Fibroblast of skin of abdomen (primary cell): ENCODE measurements at places on chromosomes 5 and 9.

- DNase-seq: no peak
Observed at GRCh38 chr5:84861306-84861705, 476.6 kb upstream of the EDIL3 start.

DNA sequence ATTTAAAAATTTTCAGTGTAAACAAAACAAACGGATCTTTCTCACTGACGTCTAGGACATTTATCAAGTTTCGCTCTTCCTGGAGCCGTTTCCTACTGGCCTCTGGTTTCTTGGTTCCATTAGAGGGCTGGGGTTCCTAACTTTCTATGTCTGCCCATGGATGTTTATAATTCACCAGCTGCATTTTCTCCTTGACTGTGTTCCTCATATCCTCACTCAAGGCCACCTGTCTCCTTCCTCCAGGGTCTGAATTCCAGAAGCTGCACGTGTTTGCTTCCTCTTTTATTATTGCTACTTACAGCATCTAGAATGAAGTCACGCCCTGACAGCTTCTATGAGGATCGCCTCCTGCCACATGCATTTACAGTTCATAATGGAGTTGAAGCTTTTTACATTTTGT is 74.1 kb upstream of the BASP1 start:
- no peak for DNase-seq

GRCh38 chr9:85534340-85534739 is 207.4 kb downstream of the AGTPBP1 start:
- no peak for DNase-seq

GRCh38 chr5:138454121-138454520 is 11.2 kb upstream of the EGR1 start:
- DNase-seq: no peak

- peak; percentile 29 for DNase-seq
Observed at GRCh38 chr5:14739538-14739937, 75.0 kb downstream of the OTULIN start.
